T-helper 22 cell (primary cell): ENCODE measurements at places on chromosomes 5 and 9.

GRCh38 chr5:123810253-123810652, 298.3 kb downstream of the CSNK1G3 start:
- no peak for DNase-seq

DNA sequence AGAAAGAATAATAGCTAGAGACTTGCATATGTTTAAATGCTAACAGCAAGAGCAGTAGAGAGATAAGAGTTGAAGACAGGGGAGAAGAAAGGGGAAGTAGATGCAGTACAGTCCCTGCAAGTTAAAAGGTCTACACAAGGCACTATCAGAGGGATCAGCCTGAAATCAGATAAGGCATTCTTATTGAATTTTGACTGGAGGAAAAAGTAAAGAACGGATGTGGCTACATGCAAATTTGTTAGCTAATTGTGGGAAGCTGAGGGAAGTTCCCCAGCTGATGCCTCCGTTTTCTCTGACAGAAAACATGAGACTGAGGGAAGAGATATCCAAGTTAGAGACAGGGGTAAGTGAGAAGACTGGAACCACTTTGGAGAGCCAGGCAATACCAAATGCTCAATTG, 12.9 kb upstream of the RHOBTB3 start:
- DNase-seq = peak; percentile 2

DNA sequence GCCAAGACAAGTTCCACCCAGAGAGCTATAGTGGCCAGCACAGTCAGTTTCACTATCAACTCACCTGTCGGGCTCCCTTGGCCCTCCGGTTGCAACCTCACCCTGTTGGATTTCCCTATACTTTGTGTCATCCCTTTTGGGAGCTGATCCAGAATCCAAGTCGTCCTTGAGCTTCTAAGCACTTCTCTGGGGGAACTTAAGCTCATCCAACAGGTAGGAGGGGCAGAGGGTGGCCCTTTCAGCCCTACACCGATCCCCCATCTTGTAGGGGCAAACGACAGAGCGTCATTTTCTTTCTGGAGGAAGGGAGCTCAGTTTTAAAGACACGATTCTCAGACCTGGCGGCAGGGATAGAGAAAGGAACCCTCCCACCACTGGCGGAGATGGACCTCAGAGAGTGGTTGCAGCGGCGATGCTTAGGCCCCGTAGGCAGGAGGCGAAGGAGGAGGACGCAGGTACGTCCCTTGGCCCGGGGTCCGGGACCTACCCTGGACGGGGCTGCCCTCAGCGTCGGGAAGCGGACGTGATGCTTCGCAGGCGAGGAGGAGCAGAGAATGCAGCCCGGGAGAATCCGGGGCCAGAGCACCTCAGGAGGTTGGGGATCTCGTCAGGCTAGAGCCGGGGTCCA, 519 bp downstream of the ZER1 start:
- no peak for DNase-seq

GRCh38 chr5:82523633-82524032, 245.5 kb upstream of the RPS23 start:
- no peak for DNase-seq

GRCh38 chr9:127182901-127183746, 60.7 kb upstream of the ANGPTL2 start:
- DNase-seq = no peak

DNA sequence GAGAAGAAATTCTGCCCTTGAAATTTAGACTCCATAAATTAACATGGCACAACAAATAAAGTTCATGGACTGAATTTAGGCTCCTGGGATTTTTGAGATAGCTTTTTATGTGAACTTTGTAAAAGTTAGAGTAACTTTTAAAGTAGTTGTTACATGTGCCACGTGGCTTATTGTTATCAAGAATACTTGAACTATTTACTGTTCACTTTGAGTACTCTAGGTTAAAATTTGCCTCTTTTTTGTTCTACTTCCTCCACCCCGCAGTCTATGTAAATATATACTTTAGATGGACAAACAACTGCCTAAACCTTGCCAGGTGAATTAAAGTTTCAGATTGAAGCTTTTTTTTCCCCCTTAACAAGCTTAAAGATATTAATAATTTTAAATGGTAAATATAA, 457.9 kb downstream of the RAB3C start:
- DNase-seq = no peak

DNA sequence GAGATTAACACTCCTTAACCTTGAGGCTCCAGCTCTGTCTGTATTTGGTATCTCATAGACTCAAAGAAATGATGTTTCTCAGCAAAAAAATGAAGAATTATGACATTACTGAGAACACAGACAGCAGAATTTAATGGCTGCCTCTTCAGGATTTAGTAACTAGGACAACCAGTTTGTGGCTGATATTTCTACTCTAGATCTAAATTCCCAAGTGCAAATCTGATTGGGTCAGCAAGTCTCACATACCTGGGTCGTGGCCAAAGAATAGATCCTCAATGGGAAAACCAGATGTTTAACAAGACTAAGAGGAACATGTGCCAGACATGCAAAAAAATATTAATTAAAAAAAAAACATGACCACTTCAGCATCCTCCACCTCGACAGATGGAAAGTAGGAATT, 608.9 kb downstream of the DTWD2 start:
- DNase-seq = no peak
